ENCODE measurements at places on chromosomes 12 and 14.

DNA sequence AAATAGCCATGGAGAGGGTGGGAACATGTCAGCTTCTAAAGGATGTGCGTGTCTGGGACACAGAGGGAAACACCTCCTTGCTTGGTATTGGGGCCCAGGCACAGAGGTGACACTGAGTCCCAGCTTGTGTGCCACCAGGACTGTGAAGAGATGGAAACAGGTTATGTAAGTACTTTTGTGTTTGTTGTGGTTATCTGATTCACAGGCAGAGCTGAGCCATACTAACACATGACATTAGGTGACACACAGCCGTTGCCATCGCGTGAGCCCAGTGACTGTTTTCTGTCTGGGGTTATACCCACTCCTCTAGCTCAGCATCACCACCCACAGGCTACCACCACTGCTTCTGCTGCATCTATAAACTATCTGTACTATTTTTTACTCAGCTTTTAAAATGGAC lies 12.1 kb upstream of the FLVCR2 start:
- DNase-seq = peak; percentile 63

DNA sequence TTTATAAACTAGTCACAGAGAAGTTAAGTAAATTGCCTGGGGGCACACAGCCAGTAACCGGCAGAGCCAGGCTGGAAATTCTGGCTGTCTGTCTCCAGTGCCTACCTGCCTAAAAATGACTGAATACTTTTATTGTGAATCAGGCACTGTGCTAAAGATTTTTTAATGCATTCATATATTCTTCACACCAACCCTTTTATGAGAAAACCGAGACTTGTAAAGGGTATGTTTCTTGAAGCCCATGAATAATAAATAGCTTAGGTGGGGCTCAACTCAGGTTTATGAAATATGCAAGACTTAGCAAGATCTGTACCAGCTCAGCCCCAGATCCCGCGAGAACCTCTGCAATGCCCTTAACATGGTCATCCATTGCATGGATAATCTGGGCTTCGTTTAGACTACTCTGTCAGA lies 60.8 kb downstream of the TMCC3 start:
- DNase-seq = no peak

GRCh38 chr14:35085441-35085840 lies 36.3 kb downstream of the PPP2R3C start:
- no peak for DNase-seq

- DNase-seq = no peak
These were observed 33.5 kb upstream of the EVL start for GRCh38 chr14:100031506-100032281.

DNA sequence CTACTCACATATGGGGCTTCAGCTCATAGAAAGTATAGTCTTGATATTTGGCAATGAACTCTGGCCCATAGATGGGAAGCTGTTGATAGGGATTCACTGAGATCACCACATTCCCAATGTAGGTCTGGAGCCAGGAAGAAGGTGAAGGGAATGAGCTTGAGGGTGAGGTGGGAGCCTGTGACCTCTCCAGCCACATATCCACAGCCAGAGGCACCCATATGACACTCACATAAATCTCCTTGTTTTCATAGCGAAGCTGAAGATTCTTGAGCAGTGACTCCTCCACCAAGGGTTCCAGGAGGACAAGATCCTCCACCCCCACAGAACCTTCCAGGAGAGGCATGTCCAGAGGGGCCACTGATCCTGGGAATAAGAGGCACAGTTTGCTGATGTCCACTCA lies 1.9 kb downstream of the MYO1A start:
- no peak for DNase-seq

DNA sequence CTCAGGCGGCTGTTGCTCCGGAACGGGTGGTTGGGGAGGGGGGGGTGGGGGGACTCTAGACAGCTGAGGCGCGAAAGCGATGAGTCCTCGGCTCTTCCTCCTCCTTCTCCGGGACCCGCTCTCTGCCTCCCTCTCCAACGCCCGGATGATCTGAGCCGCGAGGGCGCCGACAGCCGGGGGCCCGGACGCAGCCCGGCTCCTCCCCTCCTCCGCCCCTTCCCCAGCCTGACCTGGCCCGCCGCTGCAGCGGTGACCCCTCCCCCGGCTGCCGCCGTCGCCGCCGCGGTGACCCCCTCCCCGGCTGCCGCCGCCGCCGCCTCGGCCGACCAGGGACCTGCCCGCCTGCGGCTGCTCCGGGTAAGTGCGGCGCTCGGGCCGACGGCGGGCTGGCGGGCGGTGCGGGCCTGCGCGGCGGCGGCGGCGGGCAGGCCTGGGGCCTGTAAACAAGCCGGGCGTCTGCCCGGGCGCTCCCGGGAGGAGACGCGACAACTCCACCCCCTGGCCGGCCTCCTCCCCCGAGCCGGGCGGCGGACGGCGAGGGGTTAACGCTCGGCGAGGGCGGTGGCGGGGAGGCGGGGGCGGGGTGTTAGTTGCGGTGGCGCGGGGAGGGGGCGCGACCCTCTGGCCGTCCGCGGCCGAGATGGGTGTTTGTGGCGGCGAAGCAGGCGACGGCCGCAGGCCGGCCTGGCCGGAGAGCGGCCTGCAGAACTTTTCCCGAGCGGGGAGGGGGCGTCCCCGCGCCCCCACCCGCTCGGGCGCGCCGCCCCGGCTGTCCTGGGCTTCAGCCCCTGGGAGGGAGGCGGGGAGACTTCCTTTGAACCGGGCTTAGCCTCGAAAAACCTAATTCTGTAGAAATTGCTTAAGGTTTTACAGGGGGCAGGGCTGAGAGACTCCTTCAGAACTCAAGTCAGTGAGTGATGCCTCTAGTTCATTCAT lies 568 bp downstream of the PPM1A start:
- DNase-seq = peak; percentile 62

GRCh38 chr12:107282628-107283027 lies 189.3 kb upstream of the CRY1 start:
- no peak for DNase-seq

DNA sequence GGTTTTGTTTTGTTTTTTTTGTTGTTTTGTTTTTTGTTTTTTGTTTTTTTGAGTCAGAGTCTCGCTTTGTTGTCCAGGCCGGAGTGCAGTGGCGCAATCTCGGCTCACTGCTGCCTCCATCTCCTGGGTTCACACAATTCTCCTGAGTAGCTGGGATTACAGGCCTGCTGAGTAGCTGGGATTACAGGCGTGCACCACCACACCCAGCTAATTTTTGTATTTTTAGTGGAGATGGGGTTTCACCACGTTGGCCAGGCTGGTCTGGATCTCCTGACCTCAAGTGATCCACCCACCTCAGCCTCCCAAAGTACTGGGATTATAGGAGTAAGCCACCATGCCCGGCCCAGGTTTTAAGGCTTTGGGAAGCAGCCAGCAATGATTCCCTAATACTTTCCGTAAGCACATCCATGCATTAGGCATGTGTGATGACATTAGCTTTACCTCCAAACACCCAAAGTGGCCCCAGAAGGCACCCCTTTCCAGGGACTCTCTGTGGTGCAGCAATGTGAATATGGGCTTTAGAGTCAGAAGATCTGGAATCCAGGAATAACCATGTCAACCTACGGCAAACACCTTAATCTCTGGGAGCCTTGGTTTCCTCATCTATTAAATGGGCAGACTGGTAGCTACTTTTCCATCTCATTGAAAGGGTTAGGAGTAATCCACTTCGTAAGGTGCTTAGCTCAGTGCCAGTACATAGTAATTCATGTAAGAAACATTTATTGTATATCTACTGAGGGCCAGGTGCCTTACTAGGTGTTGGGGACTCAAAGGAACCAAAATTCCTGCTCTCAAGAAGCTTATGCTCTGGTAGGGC lies 152.9 kb downstream of the ZFP36L1 start:
- DNase-seq = no peak

GRCh38 chr14:40463886-40464285 lies 1031.7 kb upstream of the FBXO33 start:
- DNase-seq = no peak

- no peak for DNase-seq
These were observed 206.5 kb downstream of the BCAT1 start for GRCh38 chr12:24742378-24742777.

GRCh38 chr12:1662761-1663439 lies 28.0 kb upstream of the ADIPOR2 start:
- DNase-seq = peak; percentile 16

GRCh38 chr12:50488801-50489200 lies 16.0 kb upstream of the DIP2B start:
- no peak for DNase-seq

- no peak for DNase-seq
These were observed 265.5 kb upstream of the GRIP1 start for GRCh38 chr12:66944365-66944764.

DNA sequence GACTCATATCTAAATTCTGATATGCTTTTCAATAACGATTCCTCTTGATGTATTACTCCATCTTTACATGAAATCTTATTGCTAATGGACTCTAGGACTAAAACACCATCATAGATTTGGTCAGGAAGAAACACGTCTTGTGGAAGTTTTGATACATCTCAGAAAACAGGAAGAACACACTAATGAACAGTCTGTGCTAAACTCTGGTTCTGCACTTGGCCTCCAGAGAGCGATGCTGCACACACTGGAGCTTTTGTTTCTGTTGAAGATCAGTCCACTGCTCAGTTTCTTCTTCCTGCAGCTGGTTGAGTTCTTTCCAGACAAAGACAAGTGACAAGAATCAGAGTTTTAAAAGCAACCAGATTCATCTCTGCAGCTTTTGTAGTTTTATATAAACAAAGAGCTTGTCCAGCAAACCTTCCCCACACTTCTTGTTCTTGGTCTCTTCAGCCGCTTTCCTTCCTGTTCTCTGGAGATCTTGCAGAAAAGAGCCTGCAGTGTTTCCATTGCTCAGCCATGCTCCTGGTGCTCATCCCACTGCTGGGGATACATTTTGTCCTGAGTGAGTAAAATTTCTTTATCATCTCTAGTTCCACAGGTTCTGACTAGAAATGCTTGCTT lies 229.1 kb upstream of the OR4E1 start:
- DNase-seq = peak; percentile 39

DNA sequence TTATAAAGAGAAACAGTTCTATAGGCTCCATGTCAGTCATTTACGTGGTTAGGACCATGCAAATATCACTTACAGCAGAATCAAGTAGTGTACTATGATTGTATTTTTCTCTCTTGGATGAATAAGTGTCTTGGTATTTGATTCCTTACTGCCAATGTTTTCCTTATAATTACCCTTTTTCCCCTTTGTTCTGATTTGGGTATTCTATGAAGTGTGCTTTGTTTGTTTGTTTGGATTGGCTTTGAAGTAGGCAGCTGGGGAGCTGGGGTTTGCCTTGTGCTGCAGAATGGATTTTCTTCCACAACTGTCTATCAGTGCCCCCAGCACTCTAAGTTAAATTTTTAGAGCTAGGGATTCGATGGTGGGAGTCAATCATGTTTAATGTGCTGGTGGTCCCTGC lies 12.4 kb downstream of the TMEM120B start:
- no peak for DNase-seq

GRCh38 chr12:94585626-94586025 lies 64.7 kb downstream of the TMCC3 start:
- no peak for DNase-seq

DNA sequence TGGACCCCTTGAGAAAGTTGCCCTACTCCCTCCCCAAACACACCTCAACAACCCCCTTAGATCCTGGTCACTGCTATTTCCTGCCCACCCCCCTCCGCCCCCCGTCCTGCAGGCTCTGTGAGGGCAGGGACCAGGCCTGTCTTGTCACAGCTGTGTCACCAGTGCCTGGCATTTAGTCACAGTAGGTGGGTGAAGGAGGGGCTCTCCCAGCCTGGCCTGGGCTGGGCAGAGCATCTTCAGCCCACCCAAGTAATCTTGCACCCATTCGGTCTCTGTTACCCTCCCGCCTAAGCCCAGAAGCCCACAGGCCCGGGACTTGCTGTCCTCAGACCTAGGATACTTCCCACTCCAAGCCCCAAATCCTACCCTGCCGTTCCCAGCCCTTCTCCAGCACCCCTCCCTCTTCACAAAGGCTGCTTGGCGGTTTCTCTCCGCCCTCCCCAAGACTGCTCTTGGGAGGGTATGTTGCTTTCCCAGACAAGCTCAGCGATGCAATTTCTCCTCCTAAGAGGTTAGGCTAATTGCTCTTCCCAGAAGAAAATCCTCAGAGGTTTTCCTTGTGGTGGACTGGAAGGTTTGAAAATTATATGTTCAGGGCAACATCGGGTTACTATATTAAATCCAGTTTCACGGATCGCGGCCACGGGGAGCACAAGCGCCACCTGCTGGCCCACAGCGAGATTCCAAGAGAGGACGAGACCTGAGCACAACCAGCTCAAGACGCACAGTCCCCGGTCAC lies 50.8 kb upstream of the ZFP36L1 start:
- DNase-seq = peak; percentile 74

GRCh38 chr14:55754471-55754870 lies 174.5 kb downstream of the KTN1 start:
- DNase-seq = no peak

DNA sequence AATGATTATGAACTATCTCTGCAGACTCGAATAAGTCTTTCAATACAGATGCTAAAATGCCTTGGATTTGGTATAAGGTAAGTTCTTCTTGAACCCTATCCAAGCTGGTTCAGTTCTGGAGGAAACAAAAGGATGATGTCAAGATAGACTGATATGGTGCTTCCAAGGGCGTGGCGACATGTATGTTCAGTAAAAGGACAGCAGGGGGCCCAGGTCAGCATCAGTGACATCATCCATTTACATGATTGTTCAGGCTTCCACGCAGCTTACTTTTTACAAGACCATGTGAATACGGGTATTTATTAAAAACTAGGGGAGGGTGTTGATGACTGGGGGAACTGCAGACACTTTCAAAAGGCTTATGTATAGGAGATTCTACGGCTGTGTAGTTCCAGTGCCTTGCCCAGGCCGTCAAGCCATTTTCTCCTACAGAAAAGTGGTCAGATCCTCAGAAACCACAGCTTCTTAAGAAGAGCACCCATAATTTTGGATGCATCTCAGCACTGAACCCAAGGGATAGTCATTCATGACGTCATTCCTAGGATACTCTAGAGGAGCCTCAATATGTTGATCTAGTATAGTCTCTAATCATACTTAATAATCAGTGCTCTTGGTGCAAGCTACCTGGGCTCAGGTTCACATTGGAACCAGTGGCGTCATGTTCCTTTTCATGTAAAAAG lies 527.7 kb downstream of the FUT8 start:
- no peak for DNase-seq

DNA sequence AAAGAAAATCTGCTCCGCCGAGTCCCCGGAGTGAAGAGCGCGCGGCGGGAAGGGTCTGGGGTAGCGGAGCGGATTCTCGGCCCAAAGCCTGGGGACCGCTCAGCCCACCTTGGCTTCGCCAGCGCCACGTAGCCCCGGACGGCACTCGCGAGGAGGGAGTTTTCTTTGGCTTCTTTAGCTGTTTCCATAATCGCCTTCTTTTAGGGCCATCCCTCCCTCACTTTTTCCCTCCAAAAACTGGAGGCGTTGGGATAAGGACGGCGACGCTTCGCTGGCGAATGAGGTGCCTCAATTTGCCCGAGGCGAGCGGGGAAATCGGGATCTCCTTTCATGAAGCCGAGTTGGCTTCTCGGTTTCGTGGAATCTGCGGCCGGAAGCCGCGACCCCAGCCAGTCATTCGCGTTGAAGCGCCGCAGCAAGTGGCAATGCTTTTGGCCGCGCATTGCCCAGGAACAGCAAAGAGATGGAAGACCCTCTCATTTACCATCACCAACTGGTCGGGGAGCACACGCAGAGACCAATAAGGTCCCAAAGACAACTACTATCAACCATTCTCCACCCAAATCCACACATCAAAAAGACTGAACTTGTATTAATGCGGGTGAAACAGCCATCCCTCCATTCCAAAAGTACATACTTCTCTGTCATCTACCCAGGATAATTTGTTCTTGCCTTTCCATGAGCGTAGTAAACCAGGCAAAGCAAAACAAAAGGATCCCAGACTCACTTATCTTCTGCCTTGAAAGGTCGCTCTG lies 8.4 kb upstream of the SIX1 start:
- DNase-seq = no peak

- DNase-seq = no peak
These were observed 225.6 kb downstream of the PPM1H start for GRCh38 chr12:62709311-62709710.
